ENCODE measurements at places on chromosomes 3 and 15. TPM values are rescaled to one million over a fixed set of nuclear protein-coding genes. Genes with fewer than 3 reads are reported as not detected.

PPP2R3A gene
- polyA plus RNA-seq, result 3.9 TPM

GPR62 gene
- not detected for polyA plus RNA-seq

GCNT3 gene
- polyA plus RNA-seq, result not detected

RASGRP1 gene
- 12.9 TPM for polyA plus RNA-seq

SLC24A5 gene
- polyA plus RNA-seq, result 0.47 TPM

BFSP2 gene
- polyA plus RNA-seq, result not detected

RPP25 gene
- not detected for polyA plus RNA-seq

ZNF502 gene
- polyA plus RNA-seq, result 2.6 TPM

GCSAM gene
- polyA plus RNA-seq, result not detected

ANKRD63 gene
- not detected for polyA plus RNA-seq

GHSR gene
- not detected for polyA plus RNA-seq

DIPK2A gene
- polyA plus RNA-seq, result 439 TPM

GOLGA8H gene
- not detected for polyA plus RNA-seq

Data from Purkinje cell (primary cell).